Lung (tissue), 17 donors: ENCODE measurements at places on chromosomes 6 and 20. TPM values are rescaled to one million over a fixed set of nuclear protein-coding genes. Genes with fewer than 3 reads are reported as not detected.

HLA-G gene
- 4.9 TPM for total RNA-seq

TRIM15 gene
- total RNA-seq, result not detected

ARFGEF3 gene
- total RNA-seq, result 28.1 TPM

DDX39B gene
- total RNA-seq, result 316 TPM
